ENCODE measurements at places on chromosomes 12 and 14.

- no peak for DNase-seq
Measured at GRCh38 chr12:67982164-67982563, 7.1 kb upstream of the IFNG-AS1 start.

DNA sequence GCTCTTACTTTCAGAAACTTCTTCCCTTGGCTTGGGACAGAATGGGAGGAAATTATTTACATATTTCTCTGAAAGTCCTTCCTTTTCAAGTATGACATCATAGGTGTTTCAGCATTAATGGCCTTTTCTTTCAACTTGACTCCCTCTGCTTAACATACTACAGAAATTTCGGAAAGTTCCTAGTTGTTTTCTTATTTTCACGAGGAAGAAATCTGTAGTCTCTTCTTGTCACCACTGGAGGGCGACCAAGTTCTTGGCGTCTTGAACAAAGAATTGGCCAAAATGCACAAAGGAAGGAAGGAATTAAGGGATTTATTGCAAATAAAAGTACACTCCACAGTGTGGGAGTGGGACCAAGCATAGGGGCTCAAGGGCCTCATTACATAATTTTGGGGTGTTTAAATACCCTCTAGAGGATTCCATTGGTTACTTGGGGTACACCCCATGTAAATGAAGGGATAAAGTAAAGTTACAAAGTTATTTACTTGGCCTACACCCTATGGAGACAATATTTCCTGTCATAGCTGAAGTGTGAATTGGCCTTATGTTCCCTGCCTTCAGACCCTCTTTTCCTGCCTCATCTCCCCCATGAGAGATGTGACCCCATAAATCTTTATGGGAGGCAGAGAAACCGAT is 70.4 kb downstream of the RPL10L start:
- no peak for DNase-seq

GRCh38 chr12:93245543-93245942 is 132.2 kb upstream of the NUDT4 start:
- no peak for DNase-seq

GRCh38 chr14:73236752-73237218 is 521 bp upstream of the PAPLN start:
- no peak for DNase-seq

DNA sequence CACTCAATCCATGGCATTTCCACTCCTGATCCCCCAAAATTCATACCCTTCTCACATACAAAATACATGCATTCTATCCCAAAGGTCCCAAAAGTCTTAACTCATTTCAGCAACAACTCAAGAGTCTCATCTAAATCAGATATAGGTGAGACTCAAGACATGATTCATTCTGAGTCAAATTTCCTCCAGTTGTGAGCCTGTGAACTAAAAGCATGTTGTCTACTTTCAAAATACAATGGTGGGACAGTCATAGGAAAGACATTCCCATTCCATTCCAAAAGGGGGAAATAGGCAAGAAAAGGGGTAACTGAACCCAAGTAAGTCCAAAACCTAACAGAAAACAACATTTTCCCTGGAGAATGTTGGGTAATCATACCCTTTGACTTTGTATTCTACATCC is 103.3 kb downstream of the C12orf75 start:
- no peak for DNase-seq

- no peak for DNase-seq
Measured at GRCh38 chr14:22332686-22333421, 256.2 kb downstream of the DAD1 start.
